ENCODE measurements at places on chromosomes 12 and 14.
A peak's percentile ranks its signal among the peaks of the same experiment; 100 is the strongest.

DNA sequence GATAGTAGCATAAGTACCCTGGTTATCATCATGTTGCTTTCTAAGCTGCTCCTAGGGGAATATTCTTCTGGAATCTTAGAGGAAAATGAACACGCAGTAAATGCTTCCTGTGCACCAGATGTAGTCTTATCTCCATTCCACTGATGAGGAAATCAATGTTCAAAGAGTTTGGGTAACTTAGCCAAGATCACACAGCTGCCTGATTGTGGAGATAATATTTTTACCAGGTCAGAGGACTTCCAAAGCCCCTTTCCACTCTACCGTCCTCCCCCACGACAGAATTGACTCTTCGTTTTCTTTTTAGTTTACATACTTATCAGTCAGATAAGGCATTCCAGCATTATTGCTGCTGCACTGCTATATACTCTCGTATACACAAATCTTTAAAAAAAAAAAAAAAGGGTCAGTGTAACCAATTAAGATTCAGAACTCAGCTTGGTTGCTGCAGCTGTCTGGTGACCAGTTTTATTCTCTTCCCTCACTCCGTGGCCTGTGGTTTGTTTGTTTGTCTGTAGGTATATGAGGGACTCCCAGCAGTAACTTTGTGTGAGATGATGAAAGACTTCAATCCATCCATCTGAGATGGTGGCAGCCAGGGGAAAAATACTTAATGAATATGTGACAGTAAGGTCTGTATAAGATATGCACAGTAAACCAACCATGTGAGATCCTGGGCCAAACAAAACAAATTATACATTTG is 110.5 kb downstream of the TGFB3 start:
- H3K4me3 ChIP-seq = no peak overlapping the region
- no peak for DNase-seq
- H3K27me3 ChIP-seq = no peaks in the 10 kb centered on the region
- peaks cover 64% of the 10 kb centered on the region for H3K4me1 ChIP-seq
- H3K36me3 ChIP-seq = no peaks in the 10 kb centered on the region

DNA sequence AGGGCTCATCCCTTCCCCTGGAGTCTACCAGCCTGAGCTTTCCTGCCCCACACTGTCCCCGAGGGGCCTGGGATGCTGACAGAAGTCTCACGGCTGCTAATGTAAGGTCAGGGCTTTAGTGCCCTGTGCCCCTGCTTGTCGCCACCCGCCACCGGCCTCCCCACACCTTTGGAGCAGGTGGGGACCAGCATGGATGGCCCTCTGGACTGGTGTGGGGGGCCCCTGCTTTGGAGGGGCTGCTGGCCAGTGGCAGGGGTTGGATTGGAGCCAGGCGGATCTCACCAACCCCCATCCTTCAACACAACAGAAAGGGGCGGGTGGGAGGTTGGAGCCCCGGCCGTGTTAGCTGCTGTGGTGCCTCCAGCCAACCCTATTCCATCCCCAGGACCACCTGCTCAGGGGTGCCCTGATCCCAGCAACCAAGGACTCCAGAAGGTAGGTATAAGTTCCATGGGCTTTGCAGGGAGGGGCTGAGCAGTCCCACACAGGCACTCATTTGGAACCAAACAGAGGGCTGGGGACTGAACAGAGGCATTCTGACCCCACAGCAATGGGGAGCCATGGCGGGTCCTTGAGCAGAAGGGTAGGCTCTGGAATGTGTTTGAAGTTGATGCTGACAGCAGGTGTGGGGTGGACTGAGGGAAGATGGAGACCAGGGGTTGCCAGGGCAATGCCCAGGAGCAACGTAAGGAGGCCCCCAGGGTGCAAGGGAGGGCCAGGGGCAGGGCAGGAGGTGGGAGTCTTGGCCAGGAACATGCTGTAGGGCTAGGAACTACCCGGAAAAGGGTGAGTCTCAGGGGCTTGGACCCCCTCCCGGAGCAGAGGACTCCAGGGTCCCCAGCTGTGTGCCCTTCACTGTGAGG is 145.1 kb upstream of the C14orf180 start:
- H3K27ac ChIP-seq = peak overlapping the region; percentile 49
- H3K4me1 ChIP-seq = peaks cover 3% of the 10 kb centered on the region
- DNase-seq = no peak
- H3K36me3 ChIP-seq = peaks cover 2% of the 10 kb centered on the region
- H3K27me3 ChIP-seq = peaks cover 6% of the 10 kb centered on the region

DNA sequence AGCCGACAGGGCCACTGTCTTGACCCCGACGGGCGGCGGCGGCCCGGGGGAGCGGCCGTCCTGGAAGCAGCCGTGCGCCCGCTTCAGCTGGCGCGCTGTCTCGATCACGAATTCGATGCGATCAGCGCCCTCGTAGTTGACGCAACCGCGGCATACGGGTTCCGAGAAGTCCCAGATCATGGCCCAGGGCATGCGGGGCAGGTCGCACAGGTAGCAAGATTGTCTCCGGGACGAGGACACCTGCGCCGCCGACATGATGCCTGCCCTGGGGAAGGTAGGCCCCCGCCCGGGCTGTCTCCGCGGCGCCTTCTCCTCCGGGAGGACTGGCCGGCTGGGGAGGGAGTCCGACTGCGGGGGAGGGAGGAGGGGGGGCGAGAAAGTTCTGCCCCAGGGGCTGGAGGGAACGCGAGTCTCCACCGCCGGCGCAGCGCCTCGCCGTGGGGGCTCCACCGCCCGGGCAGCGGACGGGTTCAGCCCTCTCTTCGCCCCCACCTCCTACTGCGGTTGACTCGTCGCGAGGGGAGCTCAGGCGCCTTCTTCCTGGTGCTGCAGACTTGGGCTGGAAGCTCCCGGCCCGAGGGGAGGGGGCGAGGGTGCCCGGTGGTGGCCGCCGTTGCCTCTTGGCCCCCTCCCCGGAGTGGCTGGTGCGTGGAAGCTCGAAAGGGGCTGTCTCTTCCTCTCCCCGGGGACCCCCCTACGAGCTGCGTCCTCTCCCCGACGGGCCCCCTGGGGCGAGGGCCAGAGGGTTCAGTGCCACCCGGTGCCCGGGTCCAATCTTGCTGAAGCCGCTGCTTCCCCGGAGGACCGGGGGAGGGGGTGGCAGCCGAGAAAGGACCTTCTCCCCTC is 747 bp downstream of the IRF2BPL start:
- H3K27ac ChIP-seq = peak overlapping the region; percentile 88
- peaks cover 55% of the 10 kb centered on the region for H3K4me1 ChIP-seq
- H3K36me3 ChIP-seq = peaks cover 12% of the 10 kb centered on the region
- DNase-seq = peak; percentile 94
- peak overlapping the region; percentile 73 for H3K4me3 ChIP-seq

DNA sequence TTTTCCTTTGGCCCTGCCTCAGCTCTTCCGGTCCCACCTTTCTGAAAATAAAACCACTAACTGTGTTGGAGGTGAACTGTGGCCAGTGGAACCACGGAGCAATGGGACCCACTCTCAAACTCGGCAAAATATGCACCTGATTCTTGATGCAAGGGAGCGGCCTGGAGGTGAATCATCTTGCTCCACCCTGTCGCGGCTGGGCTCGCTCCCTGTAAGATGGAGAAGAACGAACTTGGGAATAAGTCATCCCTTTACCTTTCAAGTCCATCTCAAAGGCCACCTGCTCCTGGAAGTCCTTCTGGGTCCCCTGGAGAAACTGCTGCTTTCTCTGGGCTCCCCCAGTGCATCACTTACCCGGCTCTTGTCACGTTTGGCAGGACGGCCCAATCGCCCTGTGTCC is 309.9 kb downstream of the BCL11B start:
- peaks cover 3% of the 10 kb centered on the region for H3K4me1 ChIP-seq
- no peak overlapping the region for H3K27ac ChIP-seq
- peaks cover 43% of the 10 kb centered on the region for H3K27me3 ChIP-seq
- H3K4me3 ChIP-seq = no peak overlapping the region

GRCh38 chr14:51318813-51319597 is 79.0 kb downstream of the TMX1 start:
- peaks cover 42% of the 10 kb centered on the region for H3K4me1 ChIP-seq
- DNase-seq = no peak
- H3K27me3 ChIP-seq = no peaks in the 10 kb centered on the region
- no peak overlapping the region for H3K4me3 ChIP-seq
- no peaks in the 10 kb centered on the region for H3K36me3 ChIP-seq

DNA sequence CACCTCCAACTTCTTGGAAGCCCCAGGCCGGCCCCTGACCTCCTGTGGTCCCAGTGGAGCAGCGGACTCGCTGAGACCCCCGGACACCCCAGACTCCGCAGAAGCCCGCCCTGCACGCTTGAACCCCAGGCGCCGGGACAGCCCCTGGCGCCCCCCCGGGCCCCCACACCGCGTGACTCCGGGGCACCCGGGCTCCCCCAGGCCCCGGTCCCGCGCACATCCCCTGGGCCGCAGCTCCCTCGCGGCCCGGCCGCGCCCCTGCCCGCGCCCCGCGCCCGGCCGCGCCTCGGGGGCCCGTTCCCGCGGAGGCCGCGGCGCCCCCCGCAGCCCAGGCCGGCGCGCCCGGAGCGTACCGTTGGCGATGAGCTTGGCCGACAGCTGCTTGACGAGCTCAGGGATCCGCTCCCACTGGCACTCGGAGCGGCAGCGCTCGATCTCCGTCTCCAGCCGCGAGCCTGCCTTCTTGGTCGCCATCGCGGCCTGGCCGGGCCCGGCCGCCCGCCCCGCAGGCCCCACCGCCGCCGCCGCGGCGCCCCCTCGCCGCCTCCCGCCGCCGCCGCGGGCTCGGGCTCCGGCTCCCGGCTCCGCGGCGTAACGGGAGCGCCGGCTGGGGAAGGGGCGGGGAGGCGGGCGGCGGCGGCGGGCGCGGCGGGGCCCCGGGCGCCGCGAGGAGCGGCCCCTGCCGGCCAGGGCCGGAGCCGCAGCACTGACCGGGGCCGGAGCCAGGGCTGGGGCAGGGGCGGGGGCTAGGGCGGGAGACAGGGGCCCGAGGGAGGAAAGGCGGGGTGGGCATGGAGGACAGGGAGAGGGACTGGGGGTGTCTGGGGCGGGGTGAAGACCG is at the start of gene TTC7B:
Gene TTC7B (minus strand): TSS at position 609 of the 841 bp plus-strand sequence. CDS start 135 bp downstream, at position 474.
- peak within 1 kb of the TSS; percentile 70 for H3K27ac ChIP-seq
- H3K36me3 ChIP-seq = no peaks in the 10 kb centered on the region
- no peak for DNase-seq

DNA sequence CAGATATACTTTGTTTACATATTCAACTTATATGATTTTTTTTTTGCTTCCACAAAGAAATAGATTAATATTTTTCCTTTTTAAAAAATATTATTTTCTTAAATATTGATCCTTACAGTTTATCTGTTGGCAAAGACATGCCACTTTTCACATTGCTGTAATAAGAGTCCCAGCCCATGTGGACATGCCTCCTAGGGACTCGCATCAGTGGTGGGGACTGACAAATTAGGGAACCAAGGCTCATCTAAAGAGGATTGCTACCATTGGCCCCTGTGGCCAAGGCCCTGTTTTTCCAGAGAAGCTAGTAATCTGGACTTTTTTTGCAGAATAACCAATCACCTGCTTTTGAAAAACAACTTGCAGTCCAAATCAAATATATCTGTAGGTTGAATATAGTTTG is 27.8 kb upstream of the BMAL2 start:
- no peak overlapping the region for H3K27ac ChIP-seq
- peaks cover 47% of the 10 kb centered on the region for H3K4me1 ChIP-seq
- no peak for DNase-seq
- no peaks in the 10 kb centered on the region for H3K27me3 ChIP-seq
- no peak overlapping the region for H3K4me3 ChIP-seq
- H3K36me3 ChIP-seq = peaks cover 32% of the 10 kb centered on the region

- H3K27me3 ChIP-seq = no peaks in the 10 kb centered on the region
- H3K4me3 ChIP-seq = no peak overlapping the region
- DNase-seq = no peak
- H3K4me1 ChIP-seq = peaks cover 16% of the 10 kb centered on the region
- H3K27ac ChIP-seq = peak overlapping the region; percentile 60
- peaks cover 10% of the 10 kb centered on the region for H3K36me3 ChIP-seq
Measured at GRCh38 chr14:53278602-53279506, 125.7 kb upstream of the DDHD1 start.

DNA sequence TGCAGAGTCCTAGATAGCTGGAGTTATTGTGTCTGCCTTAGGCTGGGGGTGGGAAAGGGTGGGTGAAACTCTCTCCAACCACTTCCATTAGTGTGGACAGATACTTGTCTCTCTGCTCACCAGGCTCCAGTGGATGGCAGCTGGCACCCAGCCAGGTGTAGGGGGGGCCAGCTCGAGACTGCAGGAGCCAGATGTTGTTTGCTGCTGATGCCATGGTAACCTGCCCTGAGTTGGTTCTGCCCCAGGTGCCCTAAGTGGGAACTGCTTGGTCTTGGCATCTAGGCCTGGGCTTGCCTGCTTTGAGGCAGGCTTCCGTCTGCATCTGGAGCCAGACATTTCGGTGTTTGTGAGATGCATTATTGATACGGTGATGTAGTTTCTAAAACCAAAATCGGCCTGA is 82.2 kb downstream of the ADCK1 start:
- no peak overlapping the region for H3K4me3 ChIP-seq
- no peaks in the 10 kb centered on the region for H3K27me3 ChIP-seq
- no peak overlapping the region for H3K27ac ChIP-seq

- H3K36me3 ChIP-seq = peaks cover 2% of the 10 kb centered on the region
- DNase-seq = no peak
- peaks cover 13% of the 10 kb centered on the region for H3K27me3 ChIP-seq
- H3K4me3 ChIP-seq = no peak overlapping the region
Measured at GRCh38 chr12:28987538-28988324, 161.3 kb upstream of the FAR2 start.

- peaks cover 6% of the 10 kb centered on the region for H3K4me1 ChIP-seq
- H3K27ac ChIP-seq = no peak overlapping the region
- no peaks in the 10 kb centered on the region for H3K27me3 ChIP-seq
- peaks cover 8% of the 10 kb centered on the region for H3K36me3 ChIP-seq
- no peak for DNase-seq
- no peak overlapping the region for H3K4me3 ChIP-seq
Measured at GRCh38 chr12:78037707-78038106, 207.0 kb downstream of the NAV3 start.

DNA sequence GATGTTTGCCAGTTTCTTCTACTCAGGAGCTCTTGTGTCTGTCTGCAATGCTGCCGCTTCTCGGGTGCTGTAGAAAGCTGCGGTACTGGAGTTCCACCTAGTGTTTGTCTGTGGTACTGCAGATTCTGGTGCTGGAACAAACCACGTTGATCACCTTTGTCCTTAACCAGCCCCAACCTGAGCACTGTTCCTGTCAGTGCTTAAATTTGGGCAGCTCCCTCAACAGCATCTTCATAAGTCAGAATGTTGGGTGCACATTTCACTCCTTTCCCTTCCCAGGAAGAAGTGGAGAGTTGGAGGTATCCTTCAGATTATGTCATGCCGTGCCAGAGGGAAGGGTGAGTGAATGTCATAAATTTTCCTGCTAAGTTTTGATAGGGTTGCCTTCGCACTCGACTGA is 48.7 kb upstream of the LALBA start:
- peaks cover 3% of the 10 kb centered on the region for H3K36me3 ChIP-seq
- peaks cover 38% of the 10 kb centered on the region for H3K27me3 ChIP-seq
- no peak for DNase-seq

GRCh38 chr12:45200491-45201043 is 15.3 kb upstream of the ANO6 start:
- H3K4me1 ChIP-seq = peaks cover 4% of the 10 kb centered on the region
- no peaks in the 10 kb centered on the region for H3K36me3 ChIP-seq
- H3K27ac ChIP-seq = no peak overlapping the region
- H3K4me3 ChIP-seq = no peak overlapping the region
- no peak for DNase-seq

DNA sequence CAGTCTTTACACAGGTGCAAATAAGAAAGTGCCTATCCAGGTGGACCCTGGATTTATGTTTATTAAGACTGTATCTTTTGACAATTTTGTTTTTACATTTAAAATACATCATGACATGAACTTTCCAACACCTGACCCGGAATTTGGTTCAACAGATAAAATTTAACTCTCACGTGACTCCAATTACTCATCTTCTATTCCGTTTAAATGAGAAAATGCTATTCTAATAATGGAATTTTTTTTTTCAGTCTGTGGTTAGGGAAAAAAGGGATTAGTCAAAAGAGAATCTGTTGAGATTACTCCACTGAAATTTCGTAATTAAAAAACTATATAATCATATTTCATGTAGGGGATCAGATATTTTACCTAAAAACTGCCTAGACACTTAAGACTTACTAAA is 11.1 kb downstream of the VPS37B start:
- no peaks in the 10 kb centered on the region for H3K27me3 ChIP-seq
- H3K36me3 ChIP-seq = no peaks in the 10 kb centered on the region
- H3K27ac ChIP-seq = no peak overlapping the region
- no peak for DNase-seq
- peaks cover 64% of the 10 kb centered on the region for H3K4me1 ChIP-seq

Data from chondrocyte (in vitro differentiated cells).